ENCODE measurements at places on chromosomes 13 and 19. TPM values are rescaled to one million over a fixed set of nuclear protein-coding genes. Genes with fewer than 3 reads are reported as not detected.

- no peaks in the 10 kb centered on the region for H3K27me3 ChIP-seq
- H3K27ac ChIP-seq = no peak overlapping the region
- H3K4me1 ChIP-seq = no peaks in the 10 kb centered on the region
These were observed 34.3 kb upstream of the TNFSF11 start for GRCh38 chr13:42539670-42540069.

- peaks cover 7% of the 10 kb centered on the region for H3K27me3 ChIP-seq
- H3K27ac ChIP-seq = no peak overlapping the region
- DNase-seq = no peak
- no peak overlapping the region for H3K4me3 ChIP-seq
- H3K4me1 ChIP-seq = no peaks in the 10 kb centered on the region
- no peaks in the 10 kb centered on the region for H3K36me3 ChIP-seq
These were observed 6.6 kb upstream of the FLT1 start for GRCh38 chr13:28501547-28501946.

- peaks cover 58% of the 10 kb centered on the region for H3K36me3 ChIP-seq
- H3K4me1 ChIP-seq = peaks cover 31% of the 10 kb centered on the region
- peaks cover 1% of the 10 kb centered on the region for H3K27me3 ChIP-seq
- DNase-seq = no peak
- no peak overlapping the region for H3K27ac ChIP-seq
These were observed 7.2 kb downstream of the MED29 start for GRCh38 chr19:39398297-39398864.

The MEIOSIN gene
- total RNA-seq = not detected

The LILRB5 gene
- total RNA-seq = 4.0 TPM

Data from spinal cord (tissue), 10 donors.